ENCODE measurements at places on chromosomes 12 and 14.

GRCh38 chr14:73463411-73463810 lies 5.1 kb upstream of the NUMB start:
- no peak for DNase-seq

- DNase-seq = no peak
Measured at GRCh38 chr14:37673439-37673838, 78.0 kb downstream of the TTC6 start.

DNA sequence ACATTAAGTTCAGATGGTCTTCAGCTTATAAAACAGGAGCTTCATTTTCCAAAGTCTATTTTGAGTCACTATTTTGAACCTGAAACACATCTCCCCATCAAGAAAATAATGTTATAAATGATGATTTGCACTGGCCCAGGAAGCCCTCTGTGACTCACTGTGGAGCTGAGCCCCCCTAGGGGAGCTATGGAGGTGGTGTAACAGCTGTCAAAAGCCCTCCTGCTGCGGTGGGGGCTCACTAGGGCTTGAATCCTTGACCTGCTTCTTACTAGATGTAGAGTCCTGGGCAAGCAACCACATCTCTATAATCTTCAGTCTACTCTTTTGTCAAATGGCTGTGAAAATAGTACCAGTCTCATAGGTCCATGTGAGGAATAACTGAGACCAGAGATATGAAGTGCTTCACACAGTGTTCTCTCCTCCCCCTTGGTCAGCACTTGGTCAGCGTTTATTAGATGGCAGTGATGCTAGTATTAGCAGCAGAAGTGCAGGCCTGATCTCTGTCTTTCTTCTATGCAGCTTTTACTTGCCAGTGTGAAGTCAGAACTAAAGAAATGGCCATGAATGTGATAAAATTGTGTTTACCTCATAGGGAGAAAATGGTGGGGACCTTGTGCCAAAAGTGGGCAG lies 83.4 kb downstream of the RTN1 start:
- no peak for DNase-seq

DNA sequence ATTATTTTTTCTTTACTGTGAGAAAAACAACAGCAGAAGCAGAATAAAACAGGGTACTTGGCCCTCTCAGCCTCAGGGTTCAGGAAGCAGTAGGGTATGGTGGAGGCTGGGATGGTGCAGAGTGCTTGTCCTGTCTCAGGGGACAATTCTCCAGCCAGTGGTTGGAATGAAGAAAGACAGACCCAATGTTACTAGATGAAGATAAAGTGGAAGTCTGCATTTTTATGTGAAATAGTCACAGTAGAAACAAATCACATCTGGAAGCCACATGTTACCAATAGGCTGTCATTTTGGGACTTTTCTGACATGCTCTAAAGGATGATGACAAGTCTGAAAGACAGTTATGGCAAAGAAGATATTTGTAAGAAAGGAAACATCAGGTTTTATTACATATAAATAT lies 32.3 kb downstream of the PROX2 start:
- DNase-seq = no peak

DNA sequence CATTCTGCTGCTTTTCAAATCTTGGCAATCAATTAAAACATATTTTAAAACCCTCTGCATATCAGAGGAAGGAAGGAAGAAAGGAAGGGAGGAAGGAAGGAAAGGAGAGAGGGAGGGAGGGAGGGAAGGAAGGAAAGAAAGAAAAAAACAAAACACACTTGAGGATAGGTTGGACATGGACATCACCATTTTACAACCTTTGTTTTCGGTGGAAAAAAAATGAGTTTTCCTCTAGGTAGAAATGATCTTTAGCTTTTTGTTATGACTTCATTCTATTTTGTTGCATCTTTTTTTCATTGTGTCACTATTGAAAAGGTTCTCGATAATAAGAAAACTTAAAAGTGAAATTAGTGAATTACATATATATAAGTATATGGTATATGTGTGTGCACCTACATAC lies 522.9 kb downstream of the NOVA1 start:
- no peak for DNase-seq

GRCh38 chr12:121883315-121883660 lies 5.3 kb upstream of the PSMD9 start:
- DNase-seq = no peak

DNA sequence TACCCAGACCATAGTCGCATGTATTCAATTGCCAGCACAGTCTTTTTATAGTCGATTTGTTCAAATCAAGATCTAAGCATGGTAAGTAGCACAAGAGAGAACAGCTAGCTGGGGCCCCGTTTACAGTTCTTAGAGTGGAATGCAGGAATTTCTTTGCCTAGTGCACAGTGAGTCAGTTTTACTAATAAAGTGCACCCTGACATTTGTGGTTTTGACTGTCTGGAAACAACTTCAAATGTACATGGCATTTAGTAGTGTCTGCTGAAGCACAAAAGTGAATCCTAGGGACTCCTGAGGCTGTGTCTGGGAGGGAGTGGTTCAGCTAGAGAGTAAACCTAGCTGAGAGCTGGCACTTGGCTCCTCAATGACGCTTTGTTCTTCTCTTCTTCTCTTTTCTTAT lies 64.9 kb downstream of the TMX1 start:
- no peak for DNase-seq

- DNase-seq = no peak
Measured at GRCh38 chr12:98799822-98800221, 154.7 kb downstream of the APAF1 start.

- DNase-seq = no peak
Measured at GRCh38 chr12:94862421-94862820, 141.1 kb downstream of the NDUFA12 start.

GRCh38 chr12:56119361-56119796 lies 1.3 kb downstream of the ZC3H10 start:
- DNase-seq = peak; percentile 32

Data from stimulated activated naive CD4-positive, alpha-beta T cell (primary cell).